ENCODE measurements at places on chromosomes 12 and 14.

- DNase-seq: no peak
Observed at GRCh38 chr12:27096420-27096819, 14.0 kb upstream of the C12orf71 start.

- DNase-seq: no peak
Observed at GRCh38 chr14:54922598-54922997, 20.0 kb upstream of the GCH1 start.

DNA sequence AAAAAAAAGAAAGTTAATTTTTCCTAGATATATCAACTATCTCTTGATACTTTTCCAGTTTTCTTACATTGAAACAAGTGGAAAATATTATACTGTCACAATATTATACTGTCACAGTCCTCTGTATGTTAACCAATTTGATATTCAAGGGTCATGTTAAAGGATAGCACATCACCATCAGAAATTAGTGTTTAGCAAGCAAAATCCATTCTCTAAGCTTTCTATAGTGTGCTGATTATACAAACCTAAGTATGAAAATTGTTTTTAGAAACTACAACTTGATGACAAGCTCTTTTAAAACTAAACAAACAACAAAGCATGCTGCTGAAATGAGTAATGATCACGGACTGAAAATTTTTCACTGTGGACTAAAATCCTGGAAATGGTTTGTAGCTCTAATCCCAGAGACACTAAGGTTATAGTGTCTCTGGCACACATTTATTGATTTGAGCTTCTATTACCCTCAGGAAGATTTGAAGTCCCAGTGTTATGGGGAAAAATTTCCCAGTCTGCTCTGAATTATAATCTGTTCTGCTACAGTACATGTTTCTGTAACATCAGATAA, 9.7 kb downstream of the SPTSSA start:
- no peak for DNase-seq

DNA sequence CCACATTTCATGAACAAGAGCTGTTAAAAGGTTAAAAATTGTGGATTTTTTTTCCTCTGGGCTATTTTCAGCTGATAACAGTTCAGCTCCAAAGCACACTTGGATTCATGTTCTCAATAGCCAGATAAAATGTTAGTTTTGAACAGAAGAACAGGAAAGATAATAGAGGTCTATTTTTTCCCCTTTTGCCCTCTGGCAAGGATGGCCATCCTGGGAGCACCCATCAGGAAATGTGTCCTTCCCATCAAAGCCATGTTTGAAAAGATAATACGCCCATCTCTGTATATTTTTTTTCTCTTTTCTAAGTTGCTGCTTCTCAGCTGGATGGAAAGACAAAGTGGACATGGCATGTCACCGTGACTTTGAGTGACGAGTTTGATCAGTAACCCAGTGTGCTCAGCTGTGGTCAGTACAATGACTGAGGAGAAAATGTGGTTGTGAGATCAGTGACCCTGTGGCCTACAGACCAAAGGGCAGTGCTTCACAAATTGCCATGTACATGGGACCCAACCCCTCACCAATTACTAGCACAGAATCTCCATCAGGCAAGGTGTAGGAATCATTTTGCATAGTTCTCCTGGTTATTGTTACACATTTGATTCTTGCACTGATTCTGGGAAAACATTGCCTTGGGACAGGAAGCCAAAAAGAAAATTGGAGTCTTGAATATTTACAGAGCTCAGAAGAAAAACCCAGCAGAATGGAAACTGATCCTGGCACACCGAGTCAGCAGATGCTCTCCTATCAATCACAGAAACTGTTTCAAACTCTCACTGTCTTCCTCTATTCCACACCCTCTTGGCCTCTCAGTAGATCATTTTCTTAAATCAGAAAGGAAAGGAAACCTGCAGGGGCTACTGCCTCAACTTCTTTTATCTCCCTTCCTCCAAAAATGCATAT, 64.3 kb downstream of the ANO6 start:
- no peak for DNase-seq

DNA sequence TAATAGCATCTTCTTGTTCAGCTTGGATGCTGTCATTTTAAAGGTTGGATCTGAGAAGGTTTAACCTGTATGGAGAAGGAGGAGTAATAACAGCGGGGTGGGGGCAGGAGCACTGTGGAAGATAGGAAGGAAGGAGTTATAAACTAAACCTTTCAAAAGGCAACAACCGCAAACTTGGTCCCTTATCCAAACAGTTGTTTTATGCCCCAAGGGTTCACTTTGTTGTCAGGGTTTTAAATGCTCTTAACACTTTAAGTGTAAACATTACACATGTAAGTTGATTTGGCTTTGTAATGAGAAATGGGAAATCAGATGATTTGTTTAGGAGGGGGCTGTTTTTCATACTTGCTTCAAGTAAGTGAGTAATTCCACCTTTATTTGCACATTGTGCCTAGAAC, 3.0 kb downstream of the NPAS3 start:
- DNase-seq: no peak

DNA sequence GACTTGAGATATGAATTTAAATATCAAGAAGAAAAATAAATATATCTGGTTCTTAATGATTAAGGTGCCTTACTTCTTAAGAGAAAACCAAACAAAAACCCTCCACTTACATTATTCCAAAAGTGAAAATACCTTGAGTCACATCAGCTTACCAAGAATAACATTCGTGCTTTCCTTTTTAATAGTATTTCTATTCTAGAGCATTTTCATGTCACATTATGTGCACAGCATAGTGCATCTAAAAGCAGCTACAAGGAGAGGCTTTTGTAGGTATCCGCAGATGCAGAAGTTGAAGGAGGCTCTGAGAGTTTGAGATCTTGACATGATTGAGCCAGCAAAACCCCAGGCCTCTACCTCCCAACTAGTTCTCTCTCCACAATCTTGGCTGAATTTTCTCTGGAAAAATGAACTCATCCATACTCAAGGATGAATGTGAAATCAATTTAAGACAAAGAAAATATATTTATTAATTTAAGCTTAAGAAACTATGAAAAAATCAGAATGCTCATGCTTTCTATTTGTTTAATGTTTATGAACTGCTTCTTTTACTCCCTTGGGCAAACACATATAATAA, 275.0 kb downstream of the AKAP6 start:
- no peak for DNase-seq

GRCh38 chr14:45125754-45126153, 8.5 kb downstream of the FKBP3 start:
- no peak for DNase-seq

DNA sequence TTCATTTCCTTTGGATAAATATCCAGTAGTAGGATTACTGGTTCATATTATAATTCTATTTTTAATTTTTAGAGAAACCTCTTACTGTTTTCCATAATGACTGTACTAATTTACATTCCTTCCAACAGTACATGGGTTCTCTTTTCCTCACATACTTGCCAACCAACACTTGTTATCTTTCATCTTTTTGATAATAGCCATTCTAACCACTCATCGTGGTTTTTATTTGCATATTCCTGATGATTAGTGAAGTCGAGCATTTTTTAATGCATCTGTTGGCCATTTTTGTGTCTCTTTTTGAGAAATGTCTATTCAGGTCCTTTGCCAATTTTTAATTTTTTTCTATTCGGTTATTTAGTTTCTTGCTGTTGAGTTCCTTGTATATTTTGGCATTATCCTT, 457.7 kb upstream of the PDE3A start:
- no peak for DNase-seq

- DNase-seq: peak; percentile 29
Observed at GRCh38 chr14:49893309-49894213, 679 bp downstream of the ARF6 start.

DNA sequence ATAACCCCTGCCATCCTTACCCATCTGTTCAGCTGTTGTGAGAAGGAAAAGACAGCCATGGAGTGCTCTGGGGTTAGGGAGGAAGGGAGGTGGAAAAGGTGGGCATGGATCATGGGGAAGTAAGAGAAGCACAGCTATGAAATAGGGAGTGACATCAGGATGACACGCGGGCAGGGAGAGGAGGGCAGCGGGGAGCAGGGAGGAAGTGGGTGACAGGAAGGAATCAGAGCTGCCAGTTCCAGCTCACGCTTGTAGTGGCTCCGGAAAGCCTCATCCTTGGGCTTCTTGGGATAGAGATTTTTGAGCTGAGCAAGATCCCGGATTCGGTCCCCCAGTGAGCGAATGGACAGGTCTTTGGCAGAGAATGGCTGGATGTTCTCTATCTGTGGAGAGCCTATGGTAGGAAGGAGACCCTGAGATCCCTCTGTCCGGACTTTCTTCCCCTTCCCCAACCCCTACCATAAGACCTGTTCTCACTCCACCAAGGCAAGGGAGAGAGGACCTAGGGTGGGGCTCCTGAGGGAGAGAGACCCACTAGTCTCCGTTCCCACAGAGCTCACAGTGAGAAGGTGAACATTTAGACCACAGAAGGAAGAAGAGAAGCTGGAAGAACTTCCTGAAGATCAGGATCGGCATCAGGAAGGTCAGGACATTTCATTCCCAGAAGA, 10.3 kb downstream of the NAB2 start:
- no peak for DNase-seq

DNA sequence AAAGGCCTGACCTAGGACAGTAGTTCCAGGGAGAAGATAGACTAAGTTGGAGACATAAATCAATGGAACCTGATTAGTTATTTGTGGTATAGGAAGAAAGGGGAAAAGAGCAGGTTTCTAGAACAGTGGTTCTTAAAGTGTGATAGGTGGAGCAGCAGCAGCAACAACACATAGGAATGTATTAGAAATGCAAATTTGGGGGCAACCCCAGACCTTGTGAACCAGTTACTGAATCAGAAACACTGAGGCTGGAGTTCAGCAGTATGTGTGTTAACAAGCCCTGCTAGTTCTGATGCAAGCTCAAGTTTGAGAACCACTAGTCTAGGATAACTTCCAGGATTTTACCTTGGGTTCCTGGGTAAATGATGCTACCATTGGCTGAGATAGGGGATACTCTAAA, 308.7 kb downstream of the EMP1 start:
- DNase-seq: no peak

GRCh38 chr12:72136792-72137191, 135.4 kb upstream of the TRHDE start:
- DNase-seq: no peak

DNA sequence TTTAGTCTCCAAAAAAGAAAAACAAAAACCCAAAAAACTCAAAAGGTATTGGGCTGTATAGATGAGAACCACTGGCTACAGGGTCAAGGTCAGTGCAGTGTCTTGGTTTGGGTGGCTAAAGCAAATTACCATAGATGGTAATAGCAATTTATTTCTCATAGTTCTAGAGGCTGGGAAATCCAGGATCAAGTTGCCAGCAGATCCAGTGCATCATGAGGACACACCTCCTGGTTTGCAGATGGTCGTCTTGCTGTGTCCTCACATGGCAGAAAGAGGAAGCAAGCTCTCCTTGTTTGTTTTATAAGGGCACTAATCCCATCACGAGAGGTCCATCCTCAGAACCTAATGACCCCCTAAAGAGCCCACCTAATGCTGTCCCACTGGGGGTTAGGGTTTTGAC, 11.2 kb downstream of the COX14 start:
- no peak for DNase-seq

GRCh38 chr12:1162081-1162760, 171.2 kb downstream of the ERC1 start:
- DNase-seq: no peak

GRCh38 chr14:54617467-54617866, 50.5 kb downstream of the SAMD4A start:
- no peak for DNase-seq

DNA sequence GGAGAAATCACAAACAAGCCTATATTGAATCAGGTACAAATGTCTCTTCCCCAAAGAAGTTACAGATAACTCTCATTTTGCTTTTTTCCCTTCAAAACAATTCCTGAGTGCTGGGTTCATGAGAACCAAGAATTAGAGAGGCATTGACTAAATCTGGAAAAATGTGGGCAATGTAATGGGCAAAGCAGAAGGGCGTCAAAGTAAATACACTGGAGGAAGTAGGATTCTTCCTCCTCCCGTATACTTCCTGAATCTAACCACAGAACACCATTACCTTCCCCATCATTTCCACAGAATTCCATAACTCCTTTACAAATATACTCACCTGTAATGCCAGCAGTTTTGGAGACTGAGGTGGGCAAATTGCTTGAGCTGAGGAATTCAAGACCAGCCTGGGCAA, 3.0 kb upstream of the RBMS2 start:
- DNase-seq: no peak

DNA sequence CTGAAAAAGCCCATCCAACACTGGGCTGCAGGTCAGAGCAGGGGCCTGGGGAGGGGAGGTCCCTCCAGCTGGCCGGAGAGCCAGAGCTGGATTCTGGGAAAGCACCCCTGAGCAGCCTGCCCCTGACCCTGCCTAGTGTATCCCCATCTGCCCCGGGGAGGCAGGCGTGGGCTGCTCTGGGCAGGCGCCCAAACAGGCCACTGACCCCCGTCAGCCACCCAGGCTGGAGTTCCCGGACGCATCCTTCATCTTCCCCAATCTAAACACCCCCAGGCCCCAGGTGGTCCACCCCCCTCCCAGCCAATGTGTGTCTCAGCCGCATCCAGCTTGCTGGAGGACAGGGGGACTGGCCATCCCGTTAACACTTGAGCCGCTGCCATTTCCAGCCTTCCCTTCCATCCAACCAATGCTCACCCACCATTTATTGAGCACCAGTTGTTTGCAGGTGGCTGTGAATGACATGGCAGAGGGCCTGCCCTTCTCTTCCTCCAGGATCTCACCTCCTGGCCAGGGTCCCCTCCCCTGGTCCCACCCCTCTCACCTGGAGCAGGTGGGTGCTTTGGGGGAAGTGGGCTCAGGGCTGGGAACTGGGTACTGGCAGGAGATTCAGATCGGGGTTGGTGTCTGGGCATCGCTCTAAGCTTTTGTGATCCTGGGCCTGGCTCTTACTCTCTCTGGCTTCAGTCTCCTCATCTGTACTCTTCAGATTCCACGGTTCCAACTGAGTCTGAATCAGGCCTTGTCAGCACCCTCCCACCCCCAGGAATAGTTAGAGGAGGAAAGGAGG, 743 bp upstream of the DTX1 start:
- no peak for DNase-seq

DNA sequence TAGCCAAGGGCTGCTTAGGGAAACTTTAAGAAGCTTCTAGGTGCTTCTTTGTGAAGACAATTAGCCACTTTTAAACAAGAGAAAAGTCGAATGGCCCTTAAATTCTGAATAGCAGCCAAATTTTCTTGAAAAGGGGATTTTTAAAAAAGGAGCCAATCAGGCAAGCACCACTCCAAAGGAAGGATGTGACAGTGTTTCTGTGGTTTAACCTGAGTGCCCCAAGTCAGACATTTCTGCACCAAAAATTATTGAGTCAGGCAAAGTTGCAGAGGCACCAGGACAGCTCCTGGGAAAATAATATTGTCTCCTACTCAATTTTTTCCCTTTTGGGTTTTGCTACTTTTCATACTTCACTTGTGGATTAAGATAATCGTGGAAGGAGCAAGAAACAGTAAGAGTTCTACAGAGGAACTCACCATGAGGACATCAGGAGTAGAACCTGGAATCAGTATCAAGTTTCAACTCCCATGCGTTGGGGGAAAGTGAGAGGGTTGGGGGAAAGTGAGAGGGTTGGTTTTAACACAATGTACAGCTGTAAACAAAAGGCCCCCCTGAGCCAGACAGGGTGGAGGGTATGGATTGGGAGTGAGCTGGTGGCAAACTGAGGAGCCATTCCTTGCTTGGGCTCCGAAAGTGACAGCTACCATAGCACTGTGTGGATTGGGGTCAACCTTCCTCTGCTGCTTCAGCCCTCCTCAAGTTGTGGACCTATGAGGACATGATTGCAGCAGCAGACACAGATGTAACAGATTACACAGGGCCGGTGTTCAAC, 90.8 kb downstream of the SLC38A1 start:
- DNase-seq: no peak
